ENCODE measurements at places on chromosomes 7 and 10.
A peak's percentile ranks its signal among the peaks of the same experiment; 100 is the strongest.

DNA sequence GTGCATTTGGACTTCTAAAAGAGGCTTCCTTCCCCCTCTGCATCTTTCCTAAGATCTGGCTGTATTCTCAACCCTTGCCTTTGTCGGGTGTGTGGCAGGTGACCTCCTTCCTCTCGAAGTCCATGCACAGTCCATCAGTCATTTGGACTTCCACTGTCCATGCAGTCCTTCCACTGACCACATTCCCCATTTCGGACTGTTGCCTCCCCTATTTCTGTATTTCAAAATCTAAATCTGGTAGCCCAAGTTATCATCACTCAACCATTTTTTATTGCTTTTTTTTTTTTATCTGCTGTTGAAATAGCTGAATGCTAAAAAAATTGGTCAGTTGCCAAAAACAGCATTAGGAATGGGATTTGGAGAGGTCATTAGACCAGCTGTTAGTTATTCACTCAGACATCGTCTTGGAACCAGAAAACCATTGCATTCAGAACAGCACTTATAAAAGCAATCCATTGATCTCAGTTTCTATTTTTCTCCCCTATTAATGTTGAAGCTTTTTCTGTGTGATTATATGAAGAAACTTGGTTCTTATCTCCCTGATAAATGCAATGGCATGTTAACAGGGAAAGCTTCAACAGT is 575.6 kb downstream of the KIF20B start:
- DNase-seq: no peak

- no peak for DNase-seq
These were observed 78.7 kb upstream of the ARID5B start for GRCh38 chr10:61822781-61823230.

DNA sequence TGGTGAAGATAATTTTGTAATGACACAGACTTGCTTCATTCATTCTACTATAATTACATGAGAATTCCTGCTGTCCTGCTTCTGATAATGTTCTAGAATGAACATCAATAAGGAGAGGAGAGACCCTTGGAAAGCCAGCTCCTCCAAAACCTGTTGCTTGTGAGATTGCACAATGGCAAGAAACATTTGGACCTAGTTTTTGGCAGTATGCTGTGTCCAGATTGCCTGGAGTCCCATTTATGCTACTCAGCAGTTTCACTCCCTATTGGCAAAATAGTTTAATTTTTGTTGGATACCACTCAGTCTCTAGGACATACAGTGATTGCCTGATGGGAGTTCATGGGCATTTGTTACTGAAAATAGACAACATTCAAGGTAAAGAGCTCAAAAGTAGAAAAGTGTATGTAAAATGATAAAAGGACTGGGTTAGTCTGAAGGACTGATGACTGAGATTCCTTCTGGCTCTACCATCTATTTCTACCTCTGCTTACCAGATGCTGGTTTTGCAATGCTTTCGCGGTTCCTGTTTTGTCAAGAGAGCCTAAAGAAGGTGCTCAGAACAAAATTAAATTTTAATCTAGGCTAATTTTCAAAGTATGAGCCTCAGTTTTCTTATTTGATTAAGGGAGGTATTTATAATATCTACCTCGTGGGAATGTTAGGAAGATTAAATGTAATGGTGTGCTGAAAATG is 8.0 kb upstream of the ACTR3B start:
- no peak for DNase-seq

DNA sequence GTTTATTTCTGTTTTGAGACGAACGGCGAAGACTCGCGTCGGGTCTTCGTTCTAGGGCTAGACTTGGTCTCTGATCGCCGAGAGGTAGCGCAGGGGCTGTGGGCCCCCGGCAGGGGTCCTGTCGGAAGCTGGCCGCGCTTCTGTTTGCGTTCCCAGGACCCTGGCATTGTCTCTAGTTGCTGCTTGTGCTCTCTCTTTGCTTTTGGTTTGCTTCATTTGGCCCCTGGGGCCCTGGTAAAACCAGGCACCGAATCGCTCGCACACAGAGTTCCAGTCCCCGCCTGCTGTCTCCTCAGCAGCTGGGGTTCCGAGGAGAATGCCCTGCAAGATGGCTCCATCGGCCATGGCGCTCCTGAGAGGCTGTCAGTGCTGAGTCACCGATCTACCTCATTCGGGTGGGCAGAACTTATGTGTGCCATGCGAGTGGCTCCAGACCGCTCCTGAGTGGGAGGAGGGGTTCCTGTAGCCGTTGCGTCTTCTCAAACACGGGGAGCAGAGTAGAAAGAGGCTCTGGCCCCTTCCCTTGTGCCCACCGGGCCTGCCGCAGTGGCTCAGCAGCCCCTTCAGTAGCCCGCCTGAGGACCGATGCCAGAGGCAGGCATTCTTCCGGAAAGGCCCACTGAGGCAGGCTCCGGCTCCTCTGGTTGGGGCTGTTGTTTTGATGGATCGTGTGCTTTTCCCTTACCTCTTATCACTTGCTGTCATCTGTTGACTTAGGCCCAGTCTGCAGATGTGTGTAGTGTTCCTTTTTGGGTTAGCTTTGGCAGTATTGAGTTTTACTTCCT is 826 bp downstream of the CHPF2 start:
- peak; percentile 92 for DNase-seq

DNA sequence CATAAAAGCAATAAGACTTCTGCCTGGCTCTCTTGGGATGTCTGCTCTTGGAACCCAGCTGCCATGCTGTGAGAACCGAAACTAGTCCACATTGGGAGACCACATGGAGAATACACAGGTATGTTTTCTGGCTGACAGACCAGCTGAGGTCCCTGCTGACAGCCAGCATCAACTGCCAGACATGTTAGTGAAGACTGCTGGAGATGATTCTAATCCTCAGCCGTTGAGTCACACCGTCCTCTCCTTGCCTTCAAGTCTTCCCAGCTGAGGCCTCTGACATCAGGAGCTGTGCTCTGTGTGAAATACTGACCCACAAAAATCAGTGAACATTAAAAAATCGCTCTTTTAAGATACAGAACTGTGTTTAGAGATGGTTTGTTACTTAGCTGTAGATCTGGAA is 36.9 kb upstream of the AGR2 start:
- DNase-seq: no peak

DNA sequence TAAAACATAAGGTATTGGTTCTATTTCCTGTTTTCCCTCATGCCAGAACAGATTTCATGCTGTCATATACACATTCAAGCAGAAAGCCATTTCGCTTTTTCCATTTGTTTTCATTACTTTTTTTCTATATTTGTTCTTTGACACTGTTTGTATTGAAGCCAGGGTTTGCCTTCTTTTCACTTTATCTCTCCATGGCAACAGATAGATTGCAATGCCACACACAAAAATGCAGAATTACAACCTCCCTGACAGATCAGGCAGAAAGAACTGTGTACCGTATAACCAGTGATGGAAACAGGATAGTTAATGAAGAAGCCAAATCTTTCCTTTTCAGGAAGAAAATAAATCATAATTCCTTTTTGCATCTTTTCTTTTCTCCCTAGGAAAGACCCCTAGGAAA is 103.0 kb upstream of the PCGF5 start:
- no peak for DNase-seq

DNA sequence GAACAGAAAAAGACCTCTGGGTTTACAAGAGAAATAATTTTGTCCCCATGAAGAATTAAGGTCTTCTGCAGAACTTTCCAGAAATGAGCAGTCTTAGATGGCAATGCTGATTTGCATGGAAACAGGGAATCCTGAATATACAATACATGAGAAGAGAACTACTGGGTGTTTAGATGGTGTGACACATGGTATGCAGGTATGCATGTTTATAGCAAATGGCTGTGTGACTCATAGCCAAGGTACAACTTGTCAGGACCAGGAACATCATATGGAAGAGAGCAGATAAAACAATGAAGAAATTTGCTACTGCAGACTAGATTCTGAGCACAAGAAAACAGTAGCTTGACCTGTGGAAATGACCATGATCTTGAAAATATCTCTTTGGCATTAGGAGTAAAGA is 907.8 kb downstream of the GATA3 start:
- DNase-seq: no peak

DNA sequence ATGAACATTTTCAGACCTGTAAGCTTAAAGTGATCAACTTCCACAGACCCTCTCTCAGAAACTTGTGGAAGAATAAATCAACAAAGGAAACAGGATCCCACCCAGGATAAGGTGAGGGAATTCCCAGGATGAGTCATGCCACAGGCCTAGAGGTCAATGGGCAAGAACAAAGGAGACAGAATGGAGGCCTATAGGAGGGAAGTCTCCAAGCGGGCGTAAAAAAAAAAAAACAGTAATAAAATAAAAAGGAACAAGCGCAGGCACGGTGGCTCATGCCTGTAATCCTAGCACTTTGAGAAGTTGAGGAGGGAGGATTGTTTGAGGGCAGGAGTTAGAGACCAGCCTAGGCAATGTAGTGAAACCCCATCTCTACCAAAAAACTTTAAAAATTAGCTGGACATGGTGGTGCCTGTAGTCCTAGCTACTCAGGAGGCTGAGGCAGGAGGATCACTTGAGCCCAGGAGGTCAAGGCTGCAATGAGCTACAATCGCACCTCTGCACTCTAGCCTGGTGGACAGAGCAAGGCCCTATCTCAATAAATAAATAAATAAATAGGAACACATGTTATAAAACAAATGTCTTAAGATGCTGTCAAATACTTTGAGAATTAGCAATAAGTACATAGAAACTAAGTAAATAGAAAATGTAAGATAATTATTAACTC is 8.4 kb downstream of the SORBS1 start:
- no peak for DNase-seq

DNA sequence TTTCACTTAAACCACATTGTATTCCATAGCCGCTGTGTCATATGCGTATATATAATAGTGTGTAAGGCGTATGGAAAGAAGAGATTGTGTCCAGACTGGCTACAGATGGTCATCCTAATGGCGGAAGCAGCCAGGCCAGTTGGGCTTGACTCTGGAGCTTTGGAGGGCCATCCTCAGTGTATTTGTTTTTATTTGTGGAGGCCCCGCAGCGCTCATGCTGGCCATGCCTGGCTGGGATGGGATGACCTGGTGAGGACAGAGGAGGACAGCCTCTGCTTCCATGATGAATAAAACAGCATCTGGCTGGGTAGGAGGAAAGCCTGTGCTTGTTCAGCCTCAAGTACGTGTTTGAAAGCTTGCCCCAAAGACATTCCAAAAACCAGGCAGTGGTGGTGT is 220.3 kb downstream of the EBF3 start:
- peak; percentile 21 for DNase-seq

Data from activated effector memory CD4-positive, alpha-beta T cell treated with anti-CD3 and anti-CD28 coated beads, Interleukin-2, amount 50 U/mL, for 16 hours (primary cell).